H1 (cell line): ENCODE measurements at places on chromosomes 3 and 15. TPM values are rescaled to one million over a fixed set of nuclear protein-coding genes. Genes with fewer than 3 reads are reported as not detected.

The PLSCR2 gene
- total RNA-seq = not detected in 2 replicates

DNA sequence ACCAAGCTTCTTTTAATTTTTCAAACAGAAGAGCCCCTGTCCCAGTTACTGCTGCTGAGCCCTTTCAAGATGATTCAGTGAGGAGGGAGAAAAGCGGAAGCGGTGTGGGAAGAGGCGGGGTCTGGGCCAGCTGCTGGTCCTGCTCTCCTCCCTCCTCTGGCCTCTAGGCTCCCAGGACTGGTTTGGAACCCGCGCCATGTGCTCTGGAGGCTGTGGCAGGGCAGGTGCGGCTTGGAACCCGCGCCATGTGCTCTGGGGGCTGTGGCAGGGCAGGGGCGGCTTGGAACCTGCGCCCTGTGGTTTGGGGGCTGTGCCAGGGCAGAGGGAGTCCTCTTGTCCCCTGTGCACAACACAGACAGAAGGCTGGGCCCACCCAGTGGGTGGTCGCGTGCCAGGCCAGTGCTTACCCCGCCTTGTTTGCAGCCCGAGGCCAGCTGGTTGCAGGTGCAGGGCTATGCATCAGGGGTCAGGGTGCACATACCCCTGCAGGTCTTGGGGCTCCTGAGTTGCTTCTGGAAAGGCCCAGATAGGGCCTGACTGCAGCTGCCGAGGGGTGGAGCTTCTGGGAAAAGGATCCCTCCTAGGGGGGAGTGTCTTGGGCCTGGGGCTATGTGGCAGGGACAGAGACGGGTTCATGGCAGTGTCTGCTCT lies 12.2 kb downstream of the ALG1L2 start:
- H3K4me1 ChIP-seq = no peaks in the 10 kb centered on the region
- H3K4me3 ChIP-seq = no peak overlapping the region
- H3K36me3 ChIP-seq = no peaks in the 10 kb centered on the region
- H3K27ac ChIP-seq = no peak overlapping the region
- H3K27me3 ChIP-seq = no peaks in the 10 kb centered on the region

DNA sequence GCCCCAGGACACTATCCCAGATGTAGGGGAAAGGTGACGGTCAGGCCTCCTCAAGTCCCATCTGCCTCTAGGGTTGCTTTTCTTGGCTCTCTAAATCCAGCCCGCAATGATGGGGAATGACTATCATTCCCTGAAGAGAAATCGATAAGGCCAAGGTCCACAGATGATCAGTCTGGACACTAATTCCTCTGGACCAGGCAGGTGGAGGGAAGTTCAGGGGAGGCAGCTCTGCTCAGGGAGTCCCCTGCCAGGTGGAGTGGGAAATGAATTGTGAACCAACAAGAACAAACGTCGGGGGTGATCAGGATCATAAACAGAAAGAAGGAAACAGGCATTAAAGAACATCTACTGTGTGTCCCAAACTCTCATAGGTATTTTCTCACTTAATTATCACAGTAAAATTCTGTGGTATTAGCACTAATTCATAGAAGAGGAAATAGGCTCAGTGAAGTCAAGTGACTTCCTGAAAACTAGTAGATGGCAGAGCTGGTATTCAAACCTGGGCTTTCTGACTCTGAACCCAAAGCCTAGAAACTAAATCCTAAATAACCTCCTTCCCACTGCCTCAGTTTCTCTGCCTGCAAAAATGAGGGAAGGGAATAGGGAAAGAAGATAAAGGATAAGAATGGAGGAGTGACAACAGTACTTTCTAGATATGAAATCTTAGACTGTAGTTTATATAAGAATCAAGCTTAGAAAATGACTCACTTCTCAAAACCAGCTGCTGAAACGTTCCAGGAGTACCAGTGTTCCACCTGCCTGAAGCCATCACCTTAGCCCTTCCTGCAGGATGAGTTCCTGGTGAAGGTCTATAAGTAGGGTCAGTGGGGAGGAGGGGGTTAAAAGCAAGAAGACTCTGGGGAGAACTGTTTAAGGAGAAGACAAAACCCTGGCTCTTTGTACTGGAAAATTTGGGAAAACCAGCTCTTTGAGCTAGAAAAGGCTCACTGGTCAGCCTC lies 7.5 kb downstream of the BMF start:
- no peaks in the 10 kb centered on the region for H3K36me3 ChIP-seq
- no peak for DNase-seq
- no peak overlapping the region for H3K27ac ChIP-seq
- H3K4me1 ChIP-seq = peaks cover 58% of the 10 kb centered on the region

GRCh38 chr3:174620138-174620537 lies 239.0 kb upstream of the NAALADL2 start:
- DNase-seq = no peak
- H3K4me1 ChIP-seq = no peaks in the 10 kb centered on the region
- H3K36me3 ChIP-seq = no peaks in the 10 kb centered on the region
- no peak overlapping the region for H3K27ac ChIP-seq

- DNase-seq = no peak
- no peak overlapping the region for H3K27ac ChIP-seq
- no peaks in the 10 kb centered on the region for H3K4me1 ChIP-seq
- H3K4me3 ChIP-seq = no peak overlapping the region
Observed at GRCh38 chr15:50939911-50940310, 31.4 kb downstream of the AP4E1 start.

DNA sequence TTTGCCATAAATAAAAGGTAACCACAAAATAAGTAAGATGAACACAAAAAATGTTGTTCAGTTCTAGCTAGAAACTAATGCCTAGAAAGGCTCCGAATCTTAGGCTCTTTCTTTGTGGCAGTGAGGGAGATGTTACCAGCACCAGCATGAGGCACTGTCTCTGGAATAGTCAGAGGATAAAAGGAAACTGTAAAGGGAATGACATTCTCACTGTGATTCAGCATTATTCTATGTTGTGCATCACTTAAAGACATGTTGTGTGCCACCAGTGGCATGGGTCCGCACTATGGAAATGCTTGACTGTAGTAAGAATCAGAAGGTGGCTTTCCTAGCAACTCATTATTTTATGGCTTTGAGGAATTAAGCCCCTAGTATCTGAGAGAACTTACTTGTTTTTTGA lies 70.8 kb downstream of the SEC22A start:
- H3K27ac ChIP-seq = no peak overlapping the region
- DNase-seq = peak; percentile 40
- H3K4me1 ChIP-seq = 0 out of 2 replicates have a peak, but pooled peaks cover 7% of the 10 kb centered on the region
- no peaks in the 10 kb centered on the region for H3K36me3 ChIP-seq

The DOCK3 gene
- 4.6 and 5.0 TPM in 2 replicates for total RNA-seq

DNA sequence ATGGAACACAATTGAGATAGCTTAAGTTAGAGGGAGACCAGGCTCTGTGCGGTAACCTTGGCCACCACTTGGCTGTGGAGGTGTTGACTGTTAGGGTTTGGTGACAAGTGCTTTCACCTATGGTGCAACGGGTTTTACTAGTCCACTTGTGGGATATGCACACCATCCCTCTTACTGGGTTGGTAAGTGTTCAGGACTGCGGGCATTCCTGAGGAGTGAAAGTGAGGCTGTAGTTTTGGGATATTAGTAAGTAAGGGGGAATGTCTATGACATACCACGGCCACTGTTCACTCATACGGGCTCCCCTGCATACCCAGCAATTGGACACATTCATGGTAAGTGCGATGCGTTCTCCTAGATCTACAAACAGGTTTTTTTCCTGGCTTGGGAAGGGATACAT lies 8.0 kb upstream of the RAD54L2 start:
- H3K27me3 ChIP-seq = no peaks in the 10 kb centered on the region
- H3K4me1 ChIP-seq = no peaks in the 10 kb centered on the region
- DNase-seq = no peak

The KCNH8 gene
- total RNA-seq = 2.1 and 2.4 TPM in 2 replicates

DNA sequence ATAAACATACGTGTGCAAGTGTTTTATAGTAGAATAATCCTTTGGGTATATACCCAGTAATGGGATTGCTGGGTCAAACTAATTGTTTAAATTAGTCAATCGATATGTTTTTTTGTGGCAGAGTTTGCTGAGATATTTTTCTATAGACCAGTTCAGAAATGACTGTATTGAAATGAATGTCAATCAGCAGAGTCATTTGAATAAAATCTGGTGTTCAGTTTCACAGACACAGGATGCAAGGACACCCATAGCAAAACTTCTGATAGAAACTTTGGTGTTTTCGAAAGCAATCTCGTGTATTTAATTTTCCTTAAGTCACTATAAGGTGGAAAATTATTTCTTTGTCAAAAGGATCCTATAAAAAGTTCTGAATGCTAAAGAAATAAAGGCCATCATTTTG lies 434.4 kb downstream of the RAP2B start:
- no peaks in the 10 kb centered on the region for H3K27me3 ChIP-seq
- no peaks in the 10 kb centered on the region for H3K36me3 ChIP-seq
- no peaks in the 10 kb centered on the region for H3K4me1 ChIP-seq
- DNase-seq = no peak
- no peak overlapping the region for H3K4me3 ChIP-seq
- H3K27ac ChIP-seq = no peak overlapping the region

The CCDC39 gene
- 0.34 and 0.80 TPM in 2 replicates for total RNA-seq

GRCh38 chr3:148737104-148737530 lies 39.4 kb downstream of the AGTR1 start:
- no peaks in the 10 kb centered on the region for H3K4me1 ChIP-seq
- no peaks in the 10 kb centered on the region for H3K27me3 ChIP-seq
- no peaks in the 10 kb centered on the region for H3K36me3 ChIP-seq
- H3K4me3 ChIP-seq = no peak overlapping the region
- DNase-seq = no peak
- H3K27ac ChIP-seq = no peak overlapping the region

- DNase-seq = no peak
- H3K36me3 ChIP-seq = no peaks in the 10 kb centered on the region
- no peak overlapping the region for H3K4me3 ChIP-seq
- no peak overlapping the region for H3K27ac ChIP-seq
- no peaks in the 10 kb centered on the region for H3K4me1 ChIP-seq
- H3K27me3 ChIP-seq = no peaks in the 10 kb centered on the region
Observed at GRCh38 chr3:172614340-172615274, 91.4 kb upstream of the TNFSF10 start.

The GHSR gene
- total RNA-seq = not detected in 2 replicates

DNA sequence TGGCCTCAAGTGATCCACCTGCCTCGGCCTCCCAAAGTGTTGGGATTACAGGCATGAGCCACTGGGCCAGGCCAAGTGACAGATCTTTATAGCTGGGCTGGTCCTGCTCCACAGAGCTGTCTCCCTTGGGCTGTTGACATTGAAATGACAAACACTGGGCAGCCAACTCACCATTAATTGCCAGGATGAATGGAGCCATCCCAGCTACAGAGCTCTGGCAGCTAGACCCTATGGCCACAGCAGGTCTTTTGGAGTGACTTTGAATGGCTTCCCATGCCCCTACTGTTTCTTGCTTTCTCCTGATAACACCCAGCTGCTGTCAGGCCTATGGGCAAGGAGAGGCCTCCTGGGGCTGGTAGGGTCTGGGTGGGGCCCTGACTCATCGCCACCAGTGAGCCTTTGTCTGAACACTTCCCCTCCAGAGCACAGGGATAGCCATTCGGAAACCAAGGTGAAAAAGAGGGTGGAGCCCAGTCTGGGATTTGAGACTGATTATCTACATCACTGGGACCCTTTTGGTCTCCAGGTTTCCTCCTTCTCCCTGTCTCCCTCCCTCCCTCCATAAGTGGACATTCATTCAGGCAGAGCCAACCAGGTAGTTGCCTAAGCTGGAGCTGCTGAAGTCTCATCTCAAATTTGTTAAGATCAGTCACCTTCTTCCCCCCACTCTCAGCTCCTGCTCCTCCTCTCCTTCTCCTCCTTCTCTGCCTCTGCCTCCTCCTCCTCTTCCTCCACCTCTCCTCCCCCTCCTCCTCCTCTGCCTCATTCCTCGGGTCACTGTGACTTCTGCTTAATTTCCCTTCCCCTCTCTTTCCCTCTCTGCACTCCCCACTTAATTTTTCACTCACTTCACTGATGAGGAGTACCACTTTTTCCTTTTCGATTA lies 34.0 kb downstream of the BHLHE40 start:
- DNase-seq = no peak
- no peaks in the 10 kb centered on the region for H3K36me3 ChIP-seq
- no peaks in the 10 kb centered on the region for H3K4me1 ChIP-seq
- H3K27ac ChIP-seq = no peak overlapping the region
- no peak overlapping the region for H3K4me3 ChIP-seq
- H3K27me3 ChIP-seq = no peaks in the 10 kb centered on the region

GRCh38 chr3:31248563-31248992 lies 284.1 kb upstream of the STT3B start:
- DNase-seq = no peak
- no peaks in the 10 kb centered on the region for H3K27me3 ChIP-seq
- H3K36me3 ChIP-seq = no peaks in the 10 kb centered on the region
- H3K4me3 ChIP-seq = no peak overlapping the region
- no peak overlapping the region for H3K27ac ChIP-seq
- H3K4me1 ChIP-seq = no peaks in the 10 kb centered on the region

- H3K27ac ChIP-seq = no peak overlapping the region
- H3K4me1 ChIP-seq = no peaks in the 10 kb centered on the region
- H3K27me3 ChIP-seq = no peaks in the 10 kb centered on the region
- no peak for DNase-seq
Observed at GRCh38 chr15:41536866-41537265, 7.2 kb downstream of the RPAP1 start.

DNA sequence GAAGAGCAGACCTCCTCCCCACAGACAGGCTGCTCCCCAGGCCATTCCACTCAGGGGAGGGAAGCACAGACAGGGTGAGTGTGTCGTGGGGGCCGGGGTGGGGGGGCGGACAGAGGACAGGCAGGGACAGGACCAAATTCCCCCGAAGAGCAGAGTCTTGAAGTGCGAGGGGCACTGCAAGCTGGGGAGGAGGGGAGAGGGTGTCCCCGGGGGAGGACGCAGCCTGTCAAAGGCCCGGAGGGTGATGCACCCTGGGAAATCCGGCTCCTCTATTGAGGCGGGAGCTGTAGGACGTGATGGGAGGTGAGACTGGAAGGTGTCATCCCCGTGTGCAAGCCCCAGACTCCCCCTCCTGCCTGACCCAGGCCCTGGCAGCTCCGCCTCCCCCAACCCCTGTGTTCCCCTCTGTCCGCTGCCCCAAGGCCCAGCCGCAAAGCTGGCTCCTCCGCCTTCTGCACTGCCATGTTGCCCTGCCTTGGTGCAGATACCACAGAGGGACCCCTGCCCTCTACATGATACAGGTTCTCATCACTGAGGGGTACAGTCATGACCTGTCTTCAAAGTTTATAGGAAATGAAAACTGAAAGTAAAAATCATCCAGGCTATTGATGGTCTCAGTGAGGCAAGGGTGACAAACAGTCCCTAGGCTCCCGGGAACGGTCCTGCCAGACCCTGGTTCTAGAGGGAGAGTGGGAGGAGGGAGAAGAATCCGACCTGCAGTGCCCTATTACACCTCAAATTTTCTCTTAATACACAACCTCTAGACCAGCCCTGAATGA lies 76.3 kb upstream of the IQSEC1 start:
- no peaks in the 10 kb centered on the region for H3K4me1 ChIP-seq
- no peak for DNase-seq
- H3K36me3 ChIP-seq = no peaks in the 10 kb centered on the region
- H3K27ac ChIP-seq = no peak overlapping the region

The PLIN1 gene
- 0.11 TPM in 1 of 2 replicates, not detected in the other for total RNA-seq

GRCh38 chr3:74053970-74054516 lies 429.3 kb upstream of the PDZRN3 start:
- no peak for DNase-seq
- H3K27ac ChIP-seq = no peak overlapping the region
- peaks cover 2% of the 10 kb centered on the region; the same call in 1 of the 2 replicates for H3K4me1 ChIP-seq
- no peaks in the 10 kb centered on the region for H3K27me3 ChIP-seq
- H3K36me3 ChIP-seq = no peaks in the 10 kb centered on the region

The NPAP1 gene
- total RNA-seq = 0.07 TPM in 1 of 2 replicates, not detected in the other
